ENCODE measurements at places on chromosomes 13 and 19.
A peak's percentile ranks its signal among the peaks of the same experiment; 100 is the strongest.

DNA sequence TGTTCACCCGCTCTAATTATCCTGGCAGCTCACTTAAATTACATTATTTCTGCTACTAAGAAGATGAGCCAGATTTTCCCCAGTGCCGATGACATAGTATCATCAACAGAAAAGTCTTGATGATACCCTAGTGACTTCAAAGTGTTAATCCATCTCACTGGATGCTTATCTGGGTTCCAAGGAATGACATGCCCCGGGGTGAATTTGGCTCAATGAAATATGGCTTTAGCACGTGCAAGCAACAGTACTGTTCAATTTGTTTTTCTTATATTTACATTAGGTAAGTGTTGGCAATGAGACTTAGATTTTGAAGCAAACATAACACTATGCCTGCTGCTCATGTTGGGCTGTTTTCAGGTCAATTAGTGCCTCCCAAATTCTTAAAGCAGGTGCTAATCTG is 548.2 kb upstream of the SLITRK1 start:
- DNase-seq = no peak

- DNase-seq = no peak
These were observed 10.8 kb downstream of the RASA3 start for GRCh38 chr13:114121496-114122126.

DNA sequence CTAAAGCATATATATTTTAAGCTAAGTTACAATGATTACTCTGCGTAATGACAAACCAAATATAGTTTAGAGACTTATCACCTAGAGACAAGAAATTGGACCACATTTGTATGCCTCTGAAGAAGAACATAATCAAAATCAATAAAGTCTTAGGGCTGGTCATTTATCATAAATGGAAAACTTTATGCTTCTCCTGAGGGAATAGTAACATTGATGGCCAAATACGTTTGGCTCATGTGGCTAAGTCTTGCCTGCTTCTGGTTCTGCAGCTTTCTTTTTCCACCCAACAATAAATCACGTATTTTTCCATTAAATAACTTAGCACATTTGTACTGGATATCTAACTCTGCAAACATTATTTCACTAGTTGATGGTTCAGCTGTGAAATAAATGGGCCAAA is 458.4 kb downstream of the SLITRK1 start:
- DNase-seq = no peak

DNA sequence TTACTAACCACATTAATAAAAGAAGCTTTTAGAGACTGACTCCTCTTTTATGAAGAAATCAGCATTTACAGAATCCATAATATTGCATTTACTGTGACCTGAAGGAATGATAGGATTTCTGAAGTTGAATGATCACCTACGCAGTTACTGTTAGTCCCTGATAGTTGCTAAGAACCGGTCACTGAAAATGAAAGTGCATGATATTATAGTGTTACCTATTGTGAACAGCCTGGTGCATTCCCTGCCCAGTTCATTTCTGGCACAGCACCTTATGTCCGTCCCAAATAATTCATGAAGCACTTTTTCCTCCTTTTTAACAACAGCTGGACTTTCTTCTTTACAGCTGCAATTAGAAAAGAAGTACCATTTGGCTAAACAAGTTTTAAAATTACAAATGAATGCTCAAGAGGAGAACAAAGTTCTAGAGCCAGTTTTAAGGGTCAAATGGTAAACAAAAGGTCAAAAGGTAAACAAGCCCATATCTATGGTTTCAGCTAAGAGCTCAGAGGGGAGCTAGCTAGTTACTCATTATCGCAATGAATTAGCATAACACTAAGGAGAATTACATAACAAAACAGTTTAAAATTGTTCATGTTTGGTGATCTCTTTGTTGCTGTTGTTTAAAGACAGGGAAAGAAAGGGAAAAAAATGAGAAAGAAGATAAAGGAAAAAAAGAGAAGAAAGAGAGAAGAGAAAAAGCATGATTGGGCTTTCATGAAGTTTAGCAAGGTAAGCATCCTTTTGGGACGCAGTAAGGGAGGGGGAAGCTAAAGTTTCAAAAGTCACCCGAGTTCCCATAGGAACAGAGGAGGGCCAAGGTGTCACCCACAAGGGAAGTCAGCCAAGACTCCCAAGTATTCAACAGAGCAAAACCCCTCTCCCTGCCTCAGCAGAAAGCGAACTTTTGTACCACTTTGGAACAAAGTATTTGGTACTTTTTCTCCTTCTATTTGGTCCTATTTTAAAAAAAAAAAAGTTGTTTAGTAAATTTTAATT is 50.2 kb downstream of the FLT3 start:
- DNase-seq = peak; percentile 85

DNA sequence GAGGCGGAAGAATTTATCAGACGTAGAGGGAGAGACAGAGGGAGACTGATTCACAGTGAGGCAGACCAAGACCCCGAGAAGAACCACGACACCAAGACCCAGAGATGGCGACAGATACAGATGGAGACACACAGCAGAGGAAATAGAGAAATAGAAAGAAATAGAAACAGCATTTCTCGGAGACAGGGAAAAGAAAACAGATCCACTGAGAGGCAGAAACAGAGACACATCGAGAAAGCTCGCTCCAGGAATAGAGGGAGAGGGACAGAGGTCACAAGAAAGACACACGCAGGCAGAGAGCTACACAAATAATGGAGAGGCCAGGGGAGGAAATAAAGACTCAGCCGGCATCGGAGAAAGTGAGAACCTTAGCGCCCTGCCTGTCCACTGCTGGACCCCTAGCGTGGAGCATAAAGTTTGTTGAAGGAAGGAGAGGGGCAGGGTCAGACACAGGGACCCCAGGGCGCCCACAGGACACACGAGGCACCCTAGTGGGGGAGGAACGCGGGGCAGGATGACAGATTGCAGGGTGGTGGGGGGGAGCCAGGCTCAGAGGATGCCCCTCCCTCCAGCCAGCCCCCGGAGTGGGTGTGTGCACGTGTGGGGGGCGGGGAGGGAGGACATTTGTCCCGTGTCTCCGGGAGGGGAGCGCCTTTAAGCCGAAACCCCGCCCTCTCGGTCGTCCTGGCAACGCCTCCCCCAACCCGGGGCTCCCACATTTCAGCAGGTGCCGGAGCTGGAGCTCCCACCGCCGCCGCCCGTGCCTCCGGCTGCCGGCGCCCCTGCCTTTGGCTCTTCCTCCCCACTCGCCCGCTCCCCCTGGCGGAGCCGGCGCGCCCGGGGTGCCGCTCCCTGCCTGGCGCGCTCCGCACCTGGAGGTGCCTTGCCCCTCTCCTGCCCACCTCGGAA is at the start of gene PRKCG:
PRKCG (plus strand) TSS at position 716 of the 909 bp plus-strand sequence. CDS start 298 bp downstream, outside the sequence.
- peak; percentile 90 for DNase-seq

Data from GM23338 (cell line).